Activated CD4-positive, alpha-beta T cell treated with anti-CD3 and anti-CD28 coated beads, Interleukin-2, Interleukin-4, amounts not matched to agents 100 ng/mL and 50 ng/mL, durations not matched to agents 16 hours and 8 hours (primary cell): ENCODE measurements at places on chromosomes 2 and 18.

DNA sequence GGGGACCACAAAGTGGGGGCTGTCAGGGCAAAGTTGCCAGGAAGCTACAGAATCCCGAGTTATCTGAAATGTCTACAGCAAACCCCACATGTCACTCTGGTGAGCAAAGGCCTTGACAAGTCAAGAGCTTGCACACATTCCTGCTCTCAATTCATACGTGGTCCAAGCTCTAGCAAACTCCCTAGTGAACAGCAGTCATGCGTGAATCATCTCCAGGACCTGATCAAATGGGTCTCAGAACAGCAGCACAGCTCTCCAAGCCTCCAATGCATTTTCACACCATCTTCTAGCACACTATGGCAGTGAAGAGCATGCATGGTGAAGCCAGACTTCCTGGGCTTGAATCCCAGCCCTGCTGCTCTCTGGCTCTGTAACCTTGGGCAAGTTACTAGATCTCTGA, 68.5 kb downstream of the MYO5B start:
- no peak for DNase-seq

DNA sequence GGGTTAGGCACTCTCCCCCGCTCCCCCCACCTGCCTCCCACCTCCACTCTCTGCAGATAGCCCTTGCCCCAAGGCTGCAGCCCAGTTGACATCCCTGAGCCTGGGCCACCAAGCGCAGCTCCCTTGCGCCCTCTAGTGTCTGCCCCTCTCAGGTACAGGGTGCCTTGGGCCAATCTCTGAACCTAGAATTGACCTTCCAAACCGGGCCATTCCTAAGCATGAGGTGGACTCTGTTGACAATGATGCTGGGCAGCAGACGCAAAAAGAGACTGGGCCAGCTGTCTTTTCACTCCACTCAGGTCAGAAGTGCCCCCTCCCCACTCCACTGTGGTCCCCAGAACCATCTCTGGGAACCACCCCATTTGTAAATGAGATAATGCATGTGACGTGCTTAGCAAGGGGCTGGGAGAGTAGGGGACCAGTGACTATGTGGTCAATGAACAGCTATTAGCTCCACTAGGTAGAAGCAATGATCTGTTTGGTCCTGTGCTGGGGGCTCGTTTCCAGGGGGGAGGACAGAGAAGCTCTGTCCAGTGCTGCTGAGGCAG, 43.3 kb upstream of the PLB1 start:
- peak; percentile 83 for DNase-seq

DNA sequence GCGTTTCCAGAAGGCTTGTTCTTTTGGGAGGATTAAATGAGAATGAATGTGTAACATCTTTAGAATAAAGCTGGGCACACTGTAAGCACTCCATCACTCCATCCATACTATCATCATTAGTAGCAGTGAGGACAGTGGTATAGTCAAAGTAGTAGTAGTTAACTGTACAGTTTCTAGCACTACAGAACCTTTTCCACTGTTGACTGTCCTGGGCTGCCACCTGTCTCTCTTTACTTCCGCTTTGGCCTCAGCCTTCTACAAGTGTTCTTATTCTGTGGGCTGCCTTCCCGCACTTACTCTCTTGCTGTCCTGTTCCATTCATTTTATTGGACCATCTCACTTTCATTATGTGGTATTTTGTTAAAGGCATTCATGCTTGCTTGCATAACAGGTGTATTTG, 3.3 kb downstream of the SLC9A2 start:
- DNase-seq, result no peak

DNA sequence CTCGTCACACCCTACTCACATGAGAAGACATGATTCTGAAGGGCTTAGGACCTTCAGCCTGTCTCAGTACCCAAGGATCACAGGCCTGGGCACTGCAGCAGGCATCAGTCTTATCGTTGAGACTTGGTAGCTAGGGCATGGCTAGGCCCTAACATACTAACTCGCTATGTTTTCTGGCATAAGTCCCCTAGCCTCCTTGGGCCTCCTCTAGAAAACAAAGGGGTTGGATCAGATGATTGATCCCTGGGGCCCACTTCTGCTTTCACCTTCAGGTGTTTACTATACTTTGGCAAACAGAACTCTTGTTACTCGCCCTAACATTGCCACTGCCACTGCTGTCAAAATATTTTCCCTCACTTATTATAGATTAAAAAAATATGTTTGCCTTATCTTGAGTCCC, 44.2 kb downstream of the VSNL1 start:
- no peak for DNase-seq

- DNase-seq, result no peak
These were observed 35.1 kb downstream of the MYO7B start for GRCh38 chr2:127570282-127571250.

DNA sequence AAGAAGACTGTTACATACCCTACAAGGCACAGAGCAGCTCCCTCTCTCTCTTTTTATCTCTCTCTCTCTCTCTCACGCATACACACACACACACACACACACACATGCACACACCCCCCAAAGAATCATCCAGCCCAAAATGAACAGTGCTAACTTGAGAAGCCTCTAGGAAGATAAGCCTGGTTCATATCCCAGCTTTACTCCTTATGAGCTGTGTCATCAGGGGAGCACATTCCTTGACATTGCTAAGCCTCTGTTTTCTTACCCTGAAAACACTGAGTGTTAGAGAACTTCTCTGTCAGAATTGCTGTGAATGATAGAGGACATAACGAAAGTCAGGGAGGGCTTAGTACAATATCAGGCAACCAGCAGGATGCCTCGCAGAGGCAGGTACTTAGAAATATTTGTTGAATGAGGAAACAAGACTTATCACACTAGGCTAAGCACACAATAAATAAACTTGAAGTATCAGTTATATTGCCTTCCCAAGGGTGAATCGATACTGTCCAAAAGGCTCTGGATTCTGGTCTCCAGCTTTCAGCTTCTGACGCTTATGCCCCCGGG, 725.6 kb upstream of the ID2 start:
- DNase-seq, result no peak

GRCh38 chr2:25808006-25808383, 70.3 kb downstream of the ASXL2 start:
- no peak for DNase-seq
